ENCODE measurements at places on chromosomes 7 and 10. TPM values are rescaled to one million over a fixed set of nuclear protein-coding genes. Genes with fewer than 3 reads are reported as not detected.

GRCh38 chr10:95693071-95693667, 558 bp downstream of the TCTN3 start:
- H3K4me3 ChIP-seq = peak overlapping the region; percentile 63
- H3K4me1 ChIP-seq = peaks cover 25% of the 10 kb centered on the region
- peak overlapping the region; percentile 88 for H3K27ac ChIP-seq
- H3K27me3 ChIP-seq = no peaks in the 10 kb centered on the region
- DNase-seq = no peak
- no peaks in the 10 kb centered on the region for H3K36me3 ChIP-seq

DNA sequence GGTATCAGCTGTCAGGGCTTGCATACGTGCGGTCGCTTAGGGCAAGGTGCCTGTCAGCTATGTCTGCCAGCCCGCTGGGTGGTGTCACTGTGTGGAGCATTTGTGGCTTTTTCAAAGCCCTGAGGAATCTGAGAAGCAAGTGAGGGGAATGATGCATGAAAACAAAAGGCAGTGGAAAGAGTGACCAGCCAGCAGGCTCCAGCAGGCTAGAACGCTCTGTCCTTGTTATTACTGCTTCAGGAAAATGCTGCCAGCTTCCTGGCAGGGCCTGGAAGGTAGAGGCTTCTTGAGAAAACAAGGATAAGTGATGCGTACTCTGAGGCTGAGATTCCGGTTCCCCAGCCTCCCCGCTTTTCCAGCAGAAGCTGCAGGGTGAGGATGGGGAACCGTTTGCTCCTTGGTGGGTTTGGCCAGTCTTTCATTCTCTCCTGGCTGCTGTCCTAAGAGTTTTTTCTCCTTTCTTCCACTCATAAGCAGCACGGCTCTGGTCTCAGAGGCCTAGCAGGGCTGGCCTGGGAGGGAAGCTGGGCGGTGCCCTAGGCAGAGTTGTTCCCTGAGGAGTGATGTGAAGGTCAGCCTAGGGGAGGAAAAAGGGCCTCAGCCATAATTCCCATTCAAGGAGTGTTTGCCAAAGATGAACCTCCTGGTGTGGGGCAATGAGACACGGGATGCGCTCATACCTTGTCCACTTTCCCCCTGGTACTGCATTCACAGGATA, 42.8 kb upstream of the MKLN1 start:
- DNase-seq = no peak
- H3K27me3 ChIP-seq = no peaks in the 10 kb centered on the region

GRID2IP gene
- 0.54 TPM for total RNA-seq

DNA sequence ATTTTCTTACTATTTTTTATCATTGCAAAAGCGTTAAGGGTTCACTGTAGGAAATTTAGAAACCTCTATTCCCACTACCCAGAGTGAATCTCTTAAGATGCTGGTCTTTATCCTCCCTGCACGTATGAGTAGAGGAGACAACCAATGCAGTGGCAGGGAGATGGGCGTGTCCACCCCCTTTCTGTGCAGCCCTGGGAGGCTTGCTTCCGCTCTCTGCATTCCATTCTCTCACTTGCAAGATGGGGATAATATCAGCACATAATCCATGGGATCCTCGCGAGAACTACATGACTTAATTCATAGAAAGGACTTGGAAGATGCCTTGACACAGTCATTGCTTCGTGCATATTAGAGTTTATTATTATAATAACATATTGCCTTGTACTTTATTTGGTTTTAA, 196.2 kb downstream of the KLF6 start:
- no peaks in the 10 kb centered on the region for H3K36me3 ChIP-seq
- H3K4me1 ChIP-seq = no peaks in the 10 kb centered on the region
- no peak overlapping the region for H3K27ac ChIP-seq
- H3K4me3 ChIP-seq = no peak overlapping the region
- DNase-seq = no peak
- no peaks in the 10 kb centered on the region for H3K27me3 ChIP-seq

DNA sequence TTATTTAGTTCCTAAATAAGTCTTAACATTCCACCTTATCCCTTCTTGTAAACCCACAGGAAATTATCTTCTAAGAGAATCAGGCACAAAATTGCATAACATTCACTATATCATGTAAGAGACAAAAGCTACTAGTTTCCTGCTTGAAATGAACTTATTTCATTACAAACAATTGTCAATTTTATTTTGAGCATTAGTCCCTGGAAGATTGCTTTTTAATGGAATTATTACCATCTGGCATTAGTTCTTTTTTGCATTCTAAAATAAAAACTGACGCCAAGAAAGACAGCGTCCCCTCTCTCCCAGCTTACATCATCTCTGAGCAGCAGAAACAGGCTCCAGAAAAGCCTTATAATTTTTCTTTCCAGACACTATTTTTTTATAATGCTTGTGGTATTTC, 121.8 kb downstream of the NOC3L start:
- DNase-seq = no peak
- no peak overlapping the region for H3K4me3 ChIP-seq
- H3K36me3 ChIP-seq = no peaks in the 10 kb centered on the region
- H3K27ac ChIP-seq = no peak overlapping the region
- H3K27me3 ChIP-seq = no peaks in the 10 kb centered on the region

GRCh38 chr7:48421357-48421756, 250.1 kb downstream of the ABCA13 start:
- H3K4me3 ChIP-seq = no peak overlapping the region
- no peaks in the 10 kb centered on the region for H3K27me3 ChIP-seq
- H3K4me1 ChIP-seq = no peaks in the 10 kb centered on the region
- H3K27ac ChIP-seq = no peak overlapping the region
- H3K36me3 ChIP-seq = no peaks in the 10 kb centered on the region

- no peaks in the 10 kb centered on the region for H3K27me3 ChIP-seq
- no peaks in the 10 kb centered on the region for H3K36me3 ChIP-seq
- H3K4me1 ChIP-seq = no peaks in the 10 kb centered on the region
- no peak overlapping the region for H3K27ac ChIP-seq
- DNase-seq = no peak
- no peak overlapping the region for H3K4me3 ChIP-seq
Measured at GRCh38 chr7:103499976-103500375, 54.0 kb upstream of the SLC26A5 start.

DNA sequence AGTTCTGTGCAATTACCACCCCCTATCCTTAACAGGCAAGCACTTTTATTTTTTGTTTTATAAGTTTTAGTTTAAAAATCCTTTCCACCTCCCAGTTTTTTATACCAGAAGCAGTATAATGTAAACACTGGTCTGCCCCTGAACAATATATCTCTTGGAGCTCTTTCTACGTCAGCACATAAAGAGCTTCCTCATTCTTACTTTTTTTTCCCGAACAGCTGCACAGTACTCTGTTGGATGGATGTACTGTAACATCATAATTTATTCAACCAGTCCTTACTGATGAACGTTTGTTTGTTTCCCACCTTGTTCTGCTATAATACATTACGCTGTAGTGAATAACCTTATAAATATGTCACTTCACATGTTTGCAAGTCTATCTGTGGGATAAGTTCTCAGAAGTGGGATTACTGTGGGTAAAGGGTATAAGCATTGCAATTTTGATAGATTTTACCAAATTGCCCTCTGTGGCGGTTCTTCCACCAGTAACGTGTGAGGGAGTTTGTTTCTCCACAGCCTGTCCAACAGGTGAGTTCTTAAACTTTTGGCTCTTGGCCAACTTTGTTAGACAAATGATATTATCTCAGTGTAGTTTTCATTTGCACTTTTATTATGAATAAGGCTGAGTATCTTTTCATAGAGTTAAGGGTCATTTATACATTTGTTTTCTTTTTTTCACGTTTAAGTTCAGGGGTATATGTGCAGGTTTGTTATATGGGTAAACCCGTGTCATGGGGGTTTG, 32.8 kb downstream of the ADRA2A start:
- H3K36me3 ChIP-seq = no peaks in the 10 kb centered on the region
- no peak overlapping the region for H3K27ac ChIP-seq
- no peak overlapping the region for H3K4me3 ChIP-seq
- H3K4me1 ChIP-seq = no peaks in the 10 kb centered on the region

TES gene
- 11.4 TPM for total RNA-seq

Data from adrenal gland (tissue), 19 donors.